ENCODE measurements at places on chromosomes 5 and 9. TPM values are rescaled to one million over a fixed set of nuclear protein-coding genes. Genes with fewer than 3 reads are reported as not detected.

DNA sequence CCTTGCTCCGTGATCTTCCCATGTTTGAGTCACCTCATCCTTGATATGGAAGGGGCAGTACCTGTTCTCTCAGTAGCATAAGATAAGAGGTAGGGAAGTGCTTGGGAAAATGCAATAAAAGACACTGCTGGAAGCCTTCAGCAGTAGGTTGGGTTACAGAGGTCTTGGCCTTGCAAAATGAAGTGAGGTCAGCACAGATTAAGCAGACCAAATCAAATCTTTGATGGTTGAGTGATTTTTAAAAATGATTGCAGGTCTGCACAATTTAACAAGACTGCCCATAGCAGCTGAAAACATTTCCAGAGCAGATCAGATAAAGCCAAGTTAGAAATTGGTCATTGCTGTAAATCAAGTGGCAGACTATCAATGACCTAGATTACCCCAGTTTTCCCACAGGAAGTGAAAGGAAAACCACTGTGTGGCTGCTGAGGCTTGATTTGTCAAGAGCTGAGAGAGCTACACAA is 32.9 kb downstream of the PALM2AKAP2 start:
- DNase-seq: no peak

- no peak for DNase-seq
Observed at GRCh38 chr5:134151723-134152122, 25.0 kb downstream of the SKP1 start.

The LECT2 gene
- 2.1 TPM for polyA plus RNA-seq

DNA sequence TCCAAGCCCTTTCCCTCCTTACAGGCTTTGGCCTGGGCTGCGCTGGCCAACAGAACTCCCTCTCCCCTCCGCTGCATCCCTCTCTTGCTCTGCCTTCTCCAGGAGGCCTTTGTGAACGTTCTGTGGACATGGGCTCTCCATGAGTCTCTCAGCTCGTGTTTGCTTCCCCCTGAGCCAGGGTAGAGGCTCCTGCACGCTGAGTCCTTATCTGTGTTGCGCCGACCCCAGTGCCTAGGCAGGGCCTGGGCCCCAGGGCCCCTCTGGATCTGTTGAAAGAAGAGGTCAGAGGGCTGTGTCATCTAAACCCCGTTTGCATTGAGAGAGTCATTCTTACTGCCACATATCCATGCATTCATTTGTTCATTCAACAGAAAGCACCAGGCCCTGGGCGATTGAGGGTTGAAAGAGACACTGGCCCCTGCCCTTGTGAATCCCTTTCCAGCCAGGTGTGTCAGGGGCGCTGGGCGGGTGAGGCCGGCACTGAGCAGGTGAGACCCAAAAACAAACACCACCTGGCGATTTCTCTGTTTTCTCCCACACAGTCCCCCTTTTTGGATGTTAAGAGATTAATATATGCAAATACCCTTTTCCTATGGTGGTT is 111.2 kb upstream of the IER5L start:
- DNase-seq: no peak

DNA sequence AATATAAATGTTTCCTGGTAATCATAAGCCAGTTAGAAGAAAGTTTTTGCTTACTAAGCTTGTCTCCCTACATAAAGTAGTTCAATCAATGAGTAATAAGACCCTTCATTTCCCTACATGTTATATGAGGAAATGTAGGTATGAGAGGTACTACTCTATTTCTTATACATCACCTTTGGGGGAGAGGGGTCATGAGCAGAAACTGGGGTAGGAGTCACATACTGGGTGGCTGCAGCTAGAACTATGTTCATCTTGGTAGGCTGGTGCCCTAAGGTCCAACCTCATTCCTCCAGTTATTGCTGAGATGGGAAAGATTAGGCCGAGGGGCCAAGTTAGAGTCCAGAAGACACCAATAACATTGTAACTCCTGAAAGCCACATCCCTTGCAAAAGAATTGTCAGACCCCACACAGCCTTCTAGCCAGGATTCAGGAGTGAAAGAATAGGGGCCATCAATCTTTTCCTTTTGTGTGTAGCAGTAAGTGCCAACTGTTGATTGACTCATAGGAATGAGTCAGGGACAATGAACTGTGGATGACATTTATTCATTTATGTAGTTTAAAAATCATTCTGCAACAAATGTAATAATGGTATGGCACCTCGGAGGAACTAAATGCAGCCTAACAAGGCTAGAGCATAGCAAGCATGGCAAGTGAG is 21.6 kb upstream of the SREK1 start:
- no peak for DNase-seq

- DNase-seq: no peak
Observed at GRCh38 chr5:32600054-32600622, 14.8 kb downstream of the SUB1 start.

DNA sequence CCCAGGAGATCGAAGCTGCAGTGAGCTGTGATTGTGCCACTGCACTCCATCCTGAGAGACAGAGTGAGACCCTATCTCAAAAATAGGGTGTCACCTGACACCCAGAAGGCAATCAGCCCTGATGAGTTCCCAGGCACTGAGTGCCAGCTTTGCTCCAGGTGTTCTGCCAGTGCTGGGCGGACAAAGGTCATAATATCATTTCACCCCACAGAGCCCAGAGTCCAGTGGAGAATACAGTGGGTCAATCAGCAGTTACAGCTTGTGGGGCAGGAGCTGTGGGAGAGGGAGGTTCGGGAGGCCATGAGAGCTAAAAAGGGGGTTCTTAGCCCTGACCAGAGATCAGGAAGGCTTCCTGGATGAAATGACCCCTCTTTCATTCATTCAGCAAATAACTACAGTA is 24.4 kb upstream of the SH3RF2 start:
- no peak for DNase-seq

GRCh38 chr9:112783551-112783954 is 33.0 kb downstream of the SNX30 start:
- no peak for DNase-seq

- DNase-seq: no peak
Observed at GRCh38 chr5:138603249-138603920, 28.2 kb upstream of the HSPA9 start.

GRCh38 chr5:175850119-175850845 is 21.1 kb upstream of the CPLX2 start:
- DNase-seq: no peak

The DIPK1B gene
- 31.9 TPM for polyA plus RNA-seq

The SLC38A9 gene
- 29.6 TPM for polyA plus RNA-seq

GRCh38 chr9:79222483-79222882 is 349.3 kb upstream of the TLE4 start:
- no peak for DNase-seq

DNA sequence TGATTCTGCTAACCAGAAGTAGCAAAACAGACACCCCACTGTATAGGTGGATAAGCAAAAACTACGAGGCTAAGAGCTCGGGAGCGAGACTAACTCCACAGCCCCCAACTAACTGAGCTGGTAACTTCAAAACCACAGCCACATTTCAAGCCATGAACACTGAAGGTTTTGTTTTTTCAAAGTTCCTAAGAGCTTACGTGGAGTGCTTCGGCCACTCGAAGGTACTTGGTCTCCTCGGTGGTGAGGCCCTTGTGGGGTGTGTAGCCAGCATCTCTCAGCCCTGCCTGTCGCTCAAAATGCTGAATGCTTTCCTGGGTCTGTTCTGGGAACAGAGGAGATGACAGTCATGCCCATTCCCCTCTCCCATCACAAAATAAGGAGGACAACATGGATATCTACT is 11.1 kb downstream of the KIAA1191 start:
- no peak for DNase-seq

The SPATA31E1 gene
- polyA plus RNA-seq: 0.03 TPM

DNA sequence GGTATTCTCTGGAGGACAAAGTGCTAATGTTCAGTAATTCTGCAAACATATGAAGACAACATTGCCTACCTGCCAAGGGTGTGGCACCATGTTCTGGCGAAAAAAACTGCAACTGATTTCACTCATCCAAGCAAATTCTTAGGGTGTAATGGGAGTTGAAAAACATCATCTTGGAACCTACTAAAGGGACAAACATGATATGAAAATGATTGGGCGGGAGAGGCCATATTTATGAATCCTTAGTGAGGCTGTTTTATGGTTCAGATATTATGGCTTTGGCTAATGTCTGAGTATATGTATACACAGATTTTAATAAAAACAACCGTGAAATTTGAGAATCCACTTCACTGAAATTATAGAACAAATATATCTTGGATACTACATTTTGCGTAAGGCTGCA is 225.7 kb downstream of the ARL15 start:
- no peak for DNase-seq

DNA sequence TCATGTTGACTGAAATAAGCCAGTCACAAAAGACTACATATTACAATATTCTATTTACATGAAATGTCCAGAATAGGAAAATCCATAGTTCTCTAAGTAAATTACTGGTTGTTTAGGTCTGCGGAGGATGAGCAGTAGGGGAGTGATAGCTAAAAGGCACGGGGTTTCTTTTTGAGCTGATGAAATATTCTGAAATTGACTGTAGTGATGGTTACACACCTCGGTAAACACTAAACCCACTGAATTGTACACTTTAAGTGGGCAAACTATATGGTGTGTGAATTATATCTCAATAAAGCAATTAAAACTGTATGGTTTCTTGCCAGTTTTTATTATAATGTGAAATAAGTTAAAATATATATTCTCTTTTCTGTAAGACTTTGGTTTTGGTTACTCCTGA is 77.7 kb upstream of the TMED7 start:
- DNase-seq: no peak

The PCDHGA12 gene
- polyA plus RNA-seq: 1.4 TPM

The WNK2 gene
- 15.1 TPM for polyA plus RNA-seq

GRCh38 chr5:72314571-72315172 is 5.4 kb downstream of the MRPS27 start:
- DNase-seq: no peak

The DOCK8 gene
- polyA plus RNA-seq: 15.6 TPM

DNA sequence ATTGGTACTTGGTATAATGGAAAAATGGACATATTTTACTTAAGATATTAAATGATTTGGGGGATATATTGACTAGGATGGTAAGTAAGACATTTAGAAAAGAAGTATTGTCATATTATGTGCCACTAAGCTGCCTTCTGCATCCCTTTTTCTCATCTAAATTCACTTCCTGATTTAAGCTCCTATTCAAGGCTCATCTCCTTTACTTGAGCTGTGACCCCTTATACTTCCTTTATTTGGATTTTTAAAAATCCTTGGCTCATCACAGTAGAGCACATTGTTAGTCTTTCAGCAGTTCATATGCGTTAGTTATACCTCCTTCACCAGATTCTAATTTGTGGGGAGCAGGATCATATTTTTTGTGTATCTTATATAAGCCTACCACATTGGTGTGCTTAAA is 6.6 kb downstream of the COMMD10 start:
- no peak for DNase-seq

All from right renal cortex interstitium (tissue), 3 donors.